ENCODE measurements at places on chromosomes 7 and 10. TPM values are rescaled to one million over a fixed set of nuclear protein-coding genes. Genes with fewer than 3 reads are reported as not detected.

CPA2 gene
- not detected for total RNA-seq

VAX1 gene
- total RNA-seq: not detected

SLC13A4 gene
- not detected for total RNA-seq

KCNIP2 gene
- 0.31 TPM for total RNA-seq

EGFR gene
- 0.97 TPM for total RNA-seq

KLF6 gene
- total RNA-seq: 314 TPM

LRRTM3 gene
- total RNA-seq: not detected

MYOZ1 gene
- not detected for total RNA-seq

ZNF488 gene
- total RNA-seq: 0.13 TPM

GPR141 gene
- 0.88 TPM for total RNA-seq

SFTPA1 gene
- total RNA-seq: not detected

RBM33 gene
- total RNA-seq: 15.4 TPM

MMP21 gene
- total RNA-seq: not detected

MOGAT3 gene
- total RNA-seq: not detected

CYP3A7 gene
- not detected for total RNA-seq

PNLIP gene
- not detected for total RNA-seq

TMEM229A gene
- not detected for total RNA-seq

GFRA1 gene
- 1.6 TPM for total RNA-seq

MCMBP gene
- 41.8 TPM for total RNA-seq

HILPDA gene
- total RNA-seq: 10.7 TPM

OPN1SW gene
- total RNA-seq: 1.1 TPM

TES gene
- total RNA-seq: 105 TPM
